ENCODE measurements at places on chromosomes 12 and 14. TPM values are rescaled to one million over a fixed set of nuclear protein-coding genes. Genes with fewer than 3 reads are reported as not detected.
A peak's percentile ranks its signal among the peaks of the same experiment; 100 is the strongest.

GRCh38 chr12:46452061-46452615, 79.6 kb upstream of the SLC38A2 start:
- no peak for DNase-seq

GRCh38 chr14:23481362-23481970, 12.0 kb downstream of the NGDN start:
- DNase-seq, result no peak

DNA sequence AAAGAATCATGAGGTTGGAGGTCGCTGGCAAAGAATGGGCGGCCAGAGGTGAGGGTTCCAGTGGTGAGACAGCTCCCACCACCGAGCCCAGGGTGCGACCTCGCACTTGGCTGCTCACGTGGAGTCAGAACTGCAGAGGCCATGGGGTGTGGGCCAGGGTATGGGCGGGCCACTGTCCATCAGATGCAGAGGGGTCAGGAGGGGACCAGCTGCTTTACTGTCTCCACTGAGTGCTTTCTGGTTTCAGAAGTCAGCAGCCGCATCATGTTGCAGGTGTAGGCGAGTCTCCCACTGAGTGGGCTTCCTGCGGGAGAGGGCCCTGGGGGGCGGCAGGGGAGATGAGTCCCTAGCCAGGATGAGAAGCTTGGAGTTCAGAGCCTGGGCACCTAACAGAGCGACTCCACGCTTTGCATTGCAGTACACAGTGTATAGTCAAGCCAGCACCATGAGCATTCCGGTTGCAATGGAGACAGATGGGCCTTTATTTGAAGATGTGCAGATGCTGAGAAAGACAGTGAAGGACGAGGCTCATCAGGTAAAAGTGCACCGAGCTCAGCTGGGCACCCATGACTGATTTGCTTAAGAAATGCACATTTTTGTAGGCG, 46.9 kb upstream of the DYNC1H1 start:
- DNase-seq, result no peak

DNA sequence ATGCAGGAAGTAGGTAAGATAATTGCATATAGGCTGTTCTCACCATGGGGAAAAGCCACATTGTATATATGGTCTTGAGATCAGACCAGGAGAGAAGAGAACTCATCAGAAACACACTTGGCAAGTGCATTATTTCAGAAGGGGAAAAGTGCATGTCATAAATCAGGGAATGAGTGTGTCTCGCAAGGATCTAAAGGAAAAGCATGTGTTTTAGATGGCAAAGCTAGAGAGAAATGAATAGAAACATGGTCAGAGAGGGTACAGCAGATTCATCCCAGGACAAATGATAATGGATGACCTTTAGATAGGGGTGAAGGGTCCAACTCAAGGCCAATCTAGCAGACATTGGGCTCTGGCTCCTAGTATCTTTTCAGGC, 230.2 kb upstream of the NAV3 start:
- DNase-seq, result no peak

DNA sequence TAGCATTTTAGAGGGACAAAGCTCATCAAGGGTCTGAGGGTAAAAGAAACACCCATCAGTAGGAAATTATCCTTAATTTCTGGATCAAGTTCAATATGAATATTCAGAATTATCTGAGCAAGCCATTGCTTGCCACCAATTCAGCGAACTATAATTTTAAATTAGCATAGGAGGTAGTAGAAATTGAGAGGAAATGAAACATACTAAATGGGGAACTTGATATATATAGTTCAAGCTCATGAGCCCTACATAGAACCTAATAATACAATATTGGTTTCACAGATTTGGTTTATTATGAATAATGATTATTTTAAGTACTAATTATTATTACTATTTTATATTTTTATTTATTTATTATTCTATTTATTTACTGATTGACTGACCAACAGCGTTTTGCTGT, 42.1 kb upstream of the GXYLT1 start:
- no peak for DNase-seq

GRCh38 chr12:102702447-102703114, 214.5 kb downstream of the PAH start:
- DNase-seq, result peak; percentile 35

DNA sequence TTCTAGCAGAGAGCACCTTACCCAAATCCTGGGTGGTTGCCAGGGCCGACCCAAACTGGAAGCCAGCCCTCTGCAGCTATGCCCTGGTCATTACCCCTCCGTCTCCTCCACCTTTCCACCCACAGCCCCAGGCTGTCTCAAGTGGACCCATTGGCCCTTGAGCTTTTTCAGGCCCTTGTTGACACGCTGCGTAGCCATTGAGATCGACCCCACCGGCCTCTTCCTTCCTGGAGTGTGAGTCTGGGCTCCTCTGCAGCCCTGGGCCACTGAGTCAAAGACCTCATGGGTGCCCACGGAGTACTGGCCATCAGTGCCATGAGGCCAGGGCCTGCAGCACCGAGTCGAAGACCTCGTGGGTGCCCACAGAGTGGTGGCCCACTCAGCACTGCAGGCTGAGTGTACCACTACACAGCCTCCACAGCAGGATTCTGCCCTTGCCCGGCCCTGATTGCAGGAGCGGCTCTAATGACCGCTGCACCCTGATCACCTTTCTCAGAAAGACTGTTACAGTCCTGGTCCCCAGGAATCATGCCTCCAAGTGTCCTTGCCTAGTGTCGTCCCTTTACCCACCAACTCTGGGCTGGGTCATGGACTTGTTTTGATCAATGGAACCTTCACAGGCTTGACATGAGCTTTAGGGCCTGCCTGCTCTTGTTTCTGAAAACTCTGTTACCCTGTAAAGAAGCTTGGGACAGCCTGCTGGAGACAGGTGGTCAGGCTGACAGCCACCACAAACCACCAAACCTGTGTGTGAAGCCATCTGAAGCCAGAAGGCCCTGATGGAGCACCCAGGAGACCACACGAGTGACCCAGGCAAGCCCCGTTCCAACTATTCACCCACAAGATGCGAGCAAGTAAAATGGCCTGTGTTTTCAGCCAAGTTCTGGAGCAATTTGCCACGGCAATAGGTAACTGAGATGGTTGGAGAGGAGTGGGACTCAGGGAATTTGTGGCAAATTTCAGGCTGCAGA, 39.6 kb upstream of the TRAF3 start:
- no peak for DNase-seq

DNA sequence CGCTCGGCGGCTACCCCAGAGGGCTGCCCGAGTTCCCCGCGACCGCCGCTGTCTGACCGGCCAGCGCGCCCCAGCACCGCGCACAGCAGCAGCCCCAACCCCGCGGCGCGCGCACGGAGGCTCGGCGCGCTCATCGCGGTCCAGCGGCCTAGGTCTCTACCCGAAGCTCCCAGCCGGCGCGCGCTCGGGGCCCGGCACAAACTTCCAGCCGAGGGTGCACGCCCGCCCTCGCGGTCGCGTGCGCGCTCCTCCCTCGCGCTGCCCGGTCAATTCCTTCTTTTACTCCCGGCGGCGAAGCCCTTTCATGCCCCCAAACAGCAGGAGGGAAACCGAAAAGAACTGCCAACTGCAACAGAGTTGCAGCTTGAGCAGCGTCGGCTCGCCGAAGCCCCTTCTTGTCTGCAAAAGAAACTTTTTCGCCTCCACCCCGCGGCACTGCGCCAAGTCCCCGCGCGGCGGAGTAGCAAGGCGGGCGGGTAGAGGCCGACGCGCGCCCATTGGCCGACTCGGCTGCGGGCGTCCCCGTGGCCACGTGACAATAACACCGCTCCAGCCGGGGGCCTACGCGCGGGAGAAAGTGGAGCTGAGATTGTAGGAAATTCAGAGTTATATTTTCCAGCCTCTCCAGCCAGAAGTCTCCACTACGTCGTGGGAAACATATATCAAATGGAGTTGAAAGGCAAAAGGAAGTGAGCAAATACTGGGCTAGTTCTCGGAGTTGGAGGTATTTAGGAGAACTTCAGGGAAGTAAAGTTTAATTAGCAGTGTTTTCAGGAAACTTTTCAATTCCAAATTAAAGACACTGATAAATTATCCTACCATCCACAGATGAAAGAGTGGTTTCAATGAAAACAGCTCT, at the start of gene LRIG3:
TSS of gene LRIG3 (minus strand) at position 403 of the 859 bp plus-strand sequence. CDS start at position 134, 269 bp downstream.
- DNase-seq, result peak; percentile 85

DNA sequence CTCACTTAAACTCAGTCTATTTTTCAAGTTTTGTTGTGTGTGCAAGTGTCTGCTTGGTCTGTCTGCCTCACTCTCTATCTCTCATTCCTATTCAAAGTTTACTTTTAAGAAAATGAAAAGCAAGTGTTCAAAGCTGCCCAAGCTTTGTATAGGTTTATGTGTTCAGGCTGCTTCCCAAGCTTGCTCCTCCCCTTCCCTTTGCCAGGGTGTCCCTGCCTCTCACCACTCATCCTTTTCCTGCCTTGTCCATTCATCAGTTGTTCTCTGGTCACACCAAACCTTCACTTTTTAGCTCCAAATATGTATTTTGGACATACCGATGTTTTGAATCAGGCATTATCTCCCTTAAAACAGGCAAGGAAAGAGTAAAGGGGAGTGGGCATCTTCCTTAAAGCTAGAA, 41.3 kb downstream of the STK38L start:
- DNase-seq, result peak; percentile 23

- no peak for DNase-seq
These were observed 286.6 kb upstream of the KITLG start for GRCh38 chr12:88866881-88867280.

DNA sequence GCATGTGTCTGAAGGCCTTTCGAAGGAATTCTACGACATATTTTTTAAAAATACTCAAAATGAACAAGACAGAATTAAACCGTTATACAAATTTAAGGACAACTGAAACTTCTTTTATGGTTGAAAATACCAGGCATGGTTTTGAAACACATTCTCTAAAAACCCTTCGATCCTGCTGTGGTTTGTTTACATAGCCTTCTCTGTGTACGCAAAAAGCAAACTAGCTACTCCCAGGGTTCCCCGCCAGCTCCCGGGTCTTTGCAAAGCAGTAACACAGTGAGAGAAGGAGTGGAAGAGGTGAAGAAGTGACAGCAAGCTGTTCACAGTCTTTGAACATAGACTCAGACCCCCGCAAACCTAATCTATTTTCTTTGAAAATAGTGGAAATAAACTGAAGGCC, 2.2 kb upstream of the TC2N start:
- no peak for DNase-seq

DNA sequence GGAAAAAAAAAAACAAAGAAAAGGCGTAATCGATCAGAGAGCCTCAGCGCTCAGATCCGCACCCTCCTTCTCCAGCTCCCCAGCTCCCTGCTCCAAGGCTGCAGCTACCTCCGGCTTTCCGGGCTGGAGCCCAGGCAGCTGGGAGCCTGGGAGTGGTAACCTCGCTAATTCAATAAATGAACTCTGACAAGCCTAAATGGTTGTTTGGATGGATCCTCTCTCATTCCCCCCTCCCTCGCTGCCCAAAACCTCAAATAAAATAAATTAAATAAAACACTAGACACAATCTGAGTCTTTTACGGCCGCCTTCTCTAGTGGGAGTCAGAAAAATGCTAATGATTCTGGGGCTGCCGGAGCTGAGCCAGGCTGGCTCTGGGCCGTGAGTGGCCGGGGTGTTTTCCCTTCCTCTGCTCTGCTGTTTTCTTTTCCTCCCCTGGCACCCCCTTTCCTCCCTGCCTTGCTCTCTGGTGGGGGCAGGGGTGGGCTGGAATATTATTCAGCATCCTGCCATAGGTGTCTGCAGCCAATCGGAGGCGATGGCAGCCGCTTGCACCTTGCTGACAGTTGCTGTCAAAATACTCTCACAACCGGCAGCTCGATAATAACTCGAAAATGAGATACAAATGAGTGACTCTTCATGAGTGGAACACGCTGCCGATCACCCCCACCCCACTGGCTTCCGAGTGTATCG, 76.1 kb downstream of the RBM19 start:
- no peak for DNase-seq

GRCh38 chr12:54863948-54864618, 9.8 kb downstream of the MUCL1 start:
- no peak for DNase-seq

DNA sequence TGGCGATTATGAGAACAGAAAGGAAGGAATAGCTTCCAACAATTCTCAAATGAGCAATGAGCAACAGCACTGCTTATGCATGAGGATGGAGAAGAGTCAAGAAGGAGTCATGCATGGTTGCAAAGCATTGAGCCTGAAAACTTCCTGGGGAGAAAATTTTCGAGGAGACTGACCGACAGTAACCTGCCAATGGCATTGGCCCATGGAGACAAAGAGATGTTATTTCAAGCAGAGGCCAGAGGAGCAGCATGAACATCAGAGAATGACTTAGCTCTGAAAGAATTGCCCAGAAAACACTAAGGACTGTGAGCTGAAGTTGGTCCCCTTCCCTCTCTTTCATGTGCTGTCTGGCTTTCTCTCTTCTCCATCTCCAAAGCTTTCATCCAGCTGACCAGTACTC, 343.4 kb downstream of the ADAMTS20 start:
- DNase-seq, result no peak

DNA sequence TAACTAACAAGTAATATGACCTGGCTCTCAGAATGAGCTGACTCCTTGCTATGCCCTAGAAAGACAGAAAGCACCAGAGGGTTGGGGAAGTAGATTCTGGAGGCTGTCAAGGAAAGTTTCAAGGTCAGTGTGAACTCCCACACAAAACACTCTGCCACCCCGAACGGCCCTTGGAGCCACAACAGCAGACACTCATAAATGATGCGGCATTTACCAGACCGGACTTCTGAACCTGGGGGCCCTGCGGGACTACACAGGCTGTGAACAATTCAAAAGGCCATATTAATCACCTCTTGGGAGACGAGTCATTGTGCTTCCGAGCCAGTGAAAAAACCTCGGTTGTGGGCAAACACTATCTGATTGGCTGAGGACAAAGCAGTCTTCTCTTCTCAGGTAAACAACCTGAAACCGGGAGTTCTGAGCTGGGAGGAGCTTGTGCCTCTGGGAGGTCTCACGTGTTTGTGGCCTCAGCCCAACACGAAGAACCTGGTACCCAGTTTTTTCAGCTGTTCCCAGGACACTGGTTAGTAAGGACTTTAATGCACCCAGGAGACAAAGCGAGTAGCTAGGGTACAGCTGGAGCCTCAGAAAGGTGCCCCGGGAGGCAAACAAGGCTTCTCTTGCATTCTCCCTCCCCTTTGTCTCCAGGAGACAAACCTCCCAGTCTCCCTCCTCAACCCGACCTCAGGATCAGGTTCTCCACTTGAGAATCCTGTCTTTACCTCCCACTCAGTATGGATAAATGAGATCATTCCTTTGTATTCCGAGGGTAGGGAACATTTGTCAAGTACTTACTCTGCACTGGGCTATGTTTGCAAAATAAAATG, 35.3 kb downstream of the VWF start:
- peak; percentile 23 for DNase-seq

DNA sequence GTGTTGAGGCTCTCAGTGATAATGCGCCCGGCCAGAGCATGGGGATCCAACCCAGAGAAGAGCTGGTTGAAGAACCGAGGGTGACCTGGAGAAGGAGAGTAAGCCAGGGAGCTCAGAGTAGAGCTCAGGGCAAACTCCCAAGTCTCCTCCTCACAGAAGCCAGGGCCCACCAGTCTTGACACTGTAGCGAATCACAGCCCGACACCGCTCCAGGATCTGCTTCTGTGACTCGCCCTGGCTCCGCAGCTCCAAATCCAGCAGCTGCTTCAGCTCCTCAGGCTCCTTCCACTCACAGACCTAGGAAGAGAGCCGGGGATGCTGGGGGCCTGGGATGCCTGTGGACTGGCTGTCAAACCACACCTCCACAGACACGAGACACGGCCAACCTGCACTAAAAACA, 8.2 kb upstream of the ZNF740 start:
- no peak for DNase-seq

GRCh38 chr12:14357486-14357885, 8.0 kb upstream of the ATF7IP start:
- no peak for DNase-seq

- peak; percentile 93 for DNase-seq
These were observed 2.1 kb upstream of the UBC start for GRCh38 chr12:124916374-124917134.

The ARID4A gene
- total RNA-seq, result 5.0 TPM

The PPP1R36 gene
- total RNA-seq, result not detected

The CIROP gene
- not detected for total RNA-seq

The CCDC177 gene
- not detected for total RNA-seq

The TEX22 gene
- 0.20 TPM for total RNA-seq

The RNASE3 gene
- not detected for total RNA-seq

The BMAL2 gene
- 69.5 TPM for total RNA-seq

All from HT1080 (cell line).